ENCODE measurements at places on chromosomes 2 and 18.

DNA sequence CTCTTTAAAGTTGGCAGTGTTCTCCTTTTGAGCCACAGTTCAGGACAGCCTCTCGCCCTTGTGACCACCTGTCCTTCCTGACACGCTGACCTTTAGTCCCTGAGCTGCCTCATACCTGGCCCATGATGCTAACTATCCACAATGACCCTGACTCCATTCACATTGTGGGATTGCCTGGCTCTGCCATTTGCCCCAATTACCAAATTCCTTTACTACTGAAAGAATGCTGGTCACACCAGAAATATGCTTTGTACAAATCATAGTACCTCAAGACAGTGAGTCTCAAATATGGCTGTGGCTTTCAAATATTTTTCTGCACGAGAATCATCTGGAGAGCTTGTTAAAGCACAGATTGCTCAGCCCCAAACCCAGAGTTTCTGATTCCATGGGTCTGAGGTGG is 54.2 kb downstream of the LTBP1 start:
- no peak for DNase-seq

- DNase-seq, result no peak
Observed at GRCh38 chr2:19504400-19505198, 146.2 kb upstream of the OSR1 start.

DNA sequence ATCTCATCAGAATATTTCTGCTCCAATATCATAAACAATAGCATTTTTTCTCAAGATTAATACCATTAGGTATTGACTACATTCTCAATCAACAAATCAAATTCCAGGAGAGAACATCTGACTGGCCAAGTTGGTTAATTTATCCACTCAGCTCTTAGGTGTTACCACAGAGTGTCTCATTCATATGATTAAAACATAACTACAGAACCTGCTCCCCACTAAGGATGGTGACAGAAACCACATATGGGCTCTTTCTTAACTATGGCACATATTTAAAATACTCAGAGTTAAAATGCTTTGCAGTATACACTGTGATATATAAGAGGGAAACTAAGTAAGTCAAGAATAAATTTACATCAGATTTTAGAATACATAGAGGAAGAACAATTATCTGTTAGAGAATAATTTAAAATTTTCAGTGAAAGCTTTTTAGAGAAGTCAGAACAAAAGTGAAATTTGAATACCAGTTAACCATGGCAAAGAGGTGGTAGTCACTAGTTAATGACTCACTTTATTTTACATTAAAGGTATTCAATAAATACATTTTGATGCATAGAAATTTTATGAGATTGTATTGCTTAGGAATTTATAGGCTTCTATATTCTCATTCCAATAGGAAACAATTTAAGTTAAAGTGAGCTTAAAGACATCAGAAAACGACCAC is 1120.8 kb upstream of the TMEFF2 start:
- DNase-seq, result no peak

GRCh38 chr2:40150266-40150665 is 301.6 kb downstream of the SLC8A1 start:
- no peak for DNase-seq

DNA sequence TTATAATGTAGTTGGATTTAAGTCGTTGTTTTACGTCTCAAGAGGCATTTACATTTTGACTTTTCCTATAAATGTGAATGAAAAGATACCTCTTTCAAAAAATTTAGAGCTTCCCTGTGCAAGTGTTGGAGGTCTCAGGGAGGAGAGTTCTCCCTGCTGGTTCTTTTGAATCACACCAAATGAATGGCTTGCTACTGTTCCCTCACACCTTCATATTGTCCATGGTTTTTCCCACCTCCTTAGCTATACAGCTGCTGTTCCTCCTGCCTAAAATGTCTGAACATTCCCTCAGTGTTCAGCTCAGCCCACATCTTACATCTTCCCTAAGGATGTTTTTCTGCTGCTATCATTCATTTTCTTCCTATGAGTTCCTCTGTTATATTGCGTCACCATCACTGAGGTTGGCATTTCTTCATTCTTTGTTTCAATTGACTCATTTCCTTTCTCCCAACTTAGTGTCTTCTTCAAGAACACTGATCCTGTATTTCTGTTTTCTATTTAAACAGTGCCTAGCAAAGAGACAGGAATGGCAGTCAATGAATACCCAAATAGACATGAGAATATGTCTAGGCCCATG is 46.0 kb downstream of the COX7A2L start:
- DNase-seq, result no peak

GRCh38 chr2:20609349-20609994 is 41.4 kb downstream of the HS1BP3 start:
- DNase-seq, result no peak
